CD8-positive, alpha-beta T cell (primary cell): ENCODE measurements at places on chromosomes 4 and X. TPM values are rescaled to one million over a fixed set of nuclear protein-coding genes. Genes with fewer than 3 reads are reported as not detected.

Gene ART3
- not detected for total RNA-seq

Gene MCF2
- 0.54 TPM for total RNA-seq

Gene MAEA
- total RNA-seq = 77.6 TPM

Gene PCDH7
- not detected for total RNA-seq

Gene HNRNPH2
- 47.3 TPM for total RNA-seq

Gene MAGEA10
- total RNA-seq = not detected

Gene GABRQ
- total RNA-seq = not detected

Gene TLR10
- 0.28 TPM for total RNA-seq

Gene P2RY4
- total RNA-seq = not detected

Gene CLNK
- total RNA-seq = not detected

Gene NWD2
- not detected for total RNA-seq

DNA sequence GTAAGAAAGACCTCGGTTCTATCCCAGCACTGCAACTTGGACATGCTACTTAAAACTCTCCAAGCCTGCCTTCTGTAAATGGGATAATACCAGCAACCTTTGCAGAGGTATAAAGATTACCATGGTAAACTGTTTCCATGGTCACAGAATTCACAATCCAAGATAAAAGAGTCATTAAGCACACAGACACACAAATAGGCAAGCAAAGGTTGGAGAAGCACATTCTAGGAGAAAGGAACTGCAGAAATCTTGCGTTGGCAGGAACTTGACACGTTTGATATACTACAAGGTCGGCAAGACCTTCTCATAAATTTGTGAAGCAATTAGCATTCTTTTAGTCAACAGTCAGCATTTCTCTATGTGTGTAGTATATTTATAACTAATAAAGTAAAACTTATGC, 12.3 kb upstream of the CHRNA9 start:
- no peak for DNase-seq

DNA sequence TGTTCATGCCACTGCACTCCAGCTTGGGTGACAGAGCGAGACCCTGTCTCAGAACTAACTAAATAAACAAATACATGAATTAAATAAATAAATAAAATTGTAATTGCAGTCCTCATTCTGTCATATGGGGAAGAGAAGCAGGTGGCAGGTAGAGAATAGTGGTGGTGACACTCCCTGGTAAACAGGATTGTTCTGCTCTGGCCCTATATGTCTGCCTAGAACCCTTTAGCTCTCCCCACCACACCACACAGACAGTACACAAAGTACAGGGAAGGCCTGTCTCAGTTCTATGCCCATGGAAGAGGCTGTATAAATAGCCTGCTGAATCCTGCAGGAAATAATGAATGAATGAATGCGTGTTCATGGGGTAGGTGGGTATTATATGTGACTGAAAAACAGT, 117.7 kb downstream of the CEP135 start:
- no peak for DNase-seq

DNA sequence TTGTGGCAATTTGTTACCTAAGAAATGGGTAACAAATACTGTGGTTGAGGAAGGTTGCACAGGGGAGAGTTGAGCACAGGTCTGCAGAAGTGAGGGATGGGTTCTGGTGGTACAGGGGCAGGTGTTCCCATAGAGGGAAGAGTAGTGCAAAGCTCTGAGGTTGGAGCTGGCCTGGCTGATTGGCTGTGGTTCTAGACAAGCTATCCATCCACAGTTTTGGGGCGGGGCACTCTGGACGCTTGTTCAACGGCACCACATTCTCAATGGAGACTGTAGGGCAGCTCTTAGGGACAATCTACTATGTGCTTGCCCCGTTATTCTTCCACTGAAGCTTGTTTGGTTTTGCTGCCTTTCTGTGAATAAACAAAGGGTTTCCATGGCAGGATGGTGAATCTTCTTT, 35.4 kb downstream of the NAT8L start:
- DNase-seq = no peak

DNA sequence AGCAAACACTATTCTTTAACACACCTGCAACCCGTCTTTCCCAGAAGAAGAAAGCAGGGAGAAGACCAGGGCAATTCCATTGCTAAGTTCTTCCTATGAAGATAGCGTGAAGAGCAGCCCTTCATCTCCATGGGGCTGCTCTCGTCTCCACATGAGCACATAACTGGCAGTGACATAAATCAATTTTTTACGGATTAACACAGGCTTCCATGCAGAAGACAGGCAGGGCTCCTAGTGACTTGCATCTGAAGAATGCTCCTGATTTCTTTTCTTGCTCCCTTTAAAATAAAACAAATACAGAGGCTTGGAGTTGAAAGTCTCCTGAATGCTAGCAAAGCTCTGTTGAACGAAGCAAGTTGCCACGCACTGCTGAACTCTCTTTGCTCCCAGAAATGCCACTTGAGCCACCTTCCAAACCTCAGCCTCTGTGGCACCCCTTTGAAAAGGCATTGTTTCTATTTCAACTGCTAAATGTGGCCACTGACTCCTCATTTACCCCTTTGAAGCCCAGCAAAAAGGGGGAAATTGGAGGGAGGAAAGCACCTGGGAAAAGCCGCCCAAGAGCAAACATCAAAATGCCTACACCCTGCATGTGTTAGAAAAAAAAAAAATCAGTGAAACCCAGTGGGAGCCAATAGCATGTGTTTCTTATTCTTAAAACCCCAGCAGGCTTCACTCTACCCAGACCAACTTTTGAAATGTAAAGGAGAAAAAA, 383.7 kb downstream of the IDS start:
- DNase-seq = no peak

GRCh38 chr4:101921370-101921769, 130.8 kb downstream of the BANK1 start:
- DNase-seq = no peak

GRCh38 chr4:158930639-158930972, 161.8 kb downstream of the FNIP2 start:
- DNase-seq = no peak

- DNase-seq = peak; percentile 62
Observed at GRCh38 chr4:6694177-6694901, 661 bp downstream of the S100P start.

DNA sequence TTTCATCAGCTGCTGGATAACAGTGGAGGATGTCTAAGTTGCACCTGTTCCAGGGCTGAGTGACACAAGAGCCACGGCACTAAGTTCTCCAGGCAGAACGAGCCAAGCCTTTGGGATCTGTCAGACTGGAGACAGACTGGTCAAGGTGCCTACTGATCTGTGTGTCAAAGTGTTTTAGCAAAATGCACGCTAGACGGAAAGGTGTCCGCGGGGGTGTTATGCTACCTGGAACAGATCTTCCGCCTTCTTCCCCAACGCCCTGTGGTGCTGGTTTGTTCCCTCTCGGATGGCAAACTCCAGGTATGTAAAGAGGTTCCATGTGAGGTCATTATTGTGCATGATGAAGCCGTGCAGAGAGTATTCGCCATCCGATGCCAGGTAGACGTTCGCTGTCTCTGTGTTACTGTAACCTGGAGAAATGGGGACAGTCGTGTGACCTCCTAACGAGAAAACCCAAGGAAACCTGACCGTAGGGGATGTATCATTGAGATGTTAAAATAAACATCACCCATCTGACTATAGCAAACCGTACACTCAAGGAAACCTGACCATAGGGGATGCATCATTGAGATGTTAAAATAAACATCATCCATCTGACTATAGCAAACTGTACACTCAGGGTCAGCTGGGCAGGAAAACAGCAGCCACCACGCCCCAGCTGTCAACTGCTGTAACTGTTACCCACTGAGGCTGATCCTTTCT, 29.7 kb upstream of the SLC25A6 start:
- DNase-seq = no peak

- no peak for DNase-seq
Observed at GRCh38 chr4:138104284-138104680, 137.9 kb downstream of the SLC7A11 start.

GRCh38 chr4:39045827-39046221, 13.6 kb upstream of the TMEM156 start:
- peak; percentile 15 for DNase-seq

DNA sequence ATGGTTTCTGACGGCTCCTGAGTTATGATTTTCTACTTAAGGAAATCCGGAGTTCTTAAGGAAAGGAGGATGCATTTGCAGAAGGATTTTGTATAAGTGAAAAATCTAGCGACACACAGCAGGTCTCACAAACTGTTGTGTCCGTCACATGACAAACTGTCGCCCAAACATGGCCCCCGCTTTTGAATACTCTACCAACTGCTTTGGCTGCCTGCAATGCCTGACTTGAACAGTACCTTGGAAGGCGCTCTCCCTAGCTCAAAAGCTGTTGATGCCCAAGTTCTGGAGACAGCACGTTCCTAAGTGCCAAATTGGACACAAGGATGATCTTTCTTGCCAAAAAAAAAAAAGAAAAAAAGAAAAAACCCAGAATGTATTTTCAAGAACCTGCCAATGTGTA, 103.2 kb downstream of the ENPP6 start:
- DNase-seq = no peak

DNA sequence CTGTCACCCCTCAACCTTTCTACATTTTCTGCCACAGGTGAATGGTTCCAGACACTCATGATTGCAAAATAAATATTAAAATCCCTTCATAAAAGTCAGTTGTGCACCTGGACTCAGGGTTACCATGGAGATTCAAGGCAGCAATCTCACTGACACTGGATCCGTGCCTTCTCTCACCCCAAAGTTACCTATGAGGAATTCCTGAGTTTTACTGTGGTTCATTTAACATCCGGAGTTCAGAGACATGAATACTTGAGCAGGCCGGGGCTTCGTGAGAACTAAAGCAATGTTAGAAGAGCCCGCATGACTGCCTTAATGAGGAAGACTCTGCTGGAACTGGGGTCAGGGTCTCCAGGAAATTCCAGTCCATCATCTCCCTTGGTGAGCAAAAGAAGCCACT, 12.5 kb upstream of the CLNK start:
- DNase-seq = no peak

DNA sequence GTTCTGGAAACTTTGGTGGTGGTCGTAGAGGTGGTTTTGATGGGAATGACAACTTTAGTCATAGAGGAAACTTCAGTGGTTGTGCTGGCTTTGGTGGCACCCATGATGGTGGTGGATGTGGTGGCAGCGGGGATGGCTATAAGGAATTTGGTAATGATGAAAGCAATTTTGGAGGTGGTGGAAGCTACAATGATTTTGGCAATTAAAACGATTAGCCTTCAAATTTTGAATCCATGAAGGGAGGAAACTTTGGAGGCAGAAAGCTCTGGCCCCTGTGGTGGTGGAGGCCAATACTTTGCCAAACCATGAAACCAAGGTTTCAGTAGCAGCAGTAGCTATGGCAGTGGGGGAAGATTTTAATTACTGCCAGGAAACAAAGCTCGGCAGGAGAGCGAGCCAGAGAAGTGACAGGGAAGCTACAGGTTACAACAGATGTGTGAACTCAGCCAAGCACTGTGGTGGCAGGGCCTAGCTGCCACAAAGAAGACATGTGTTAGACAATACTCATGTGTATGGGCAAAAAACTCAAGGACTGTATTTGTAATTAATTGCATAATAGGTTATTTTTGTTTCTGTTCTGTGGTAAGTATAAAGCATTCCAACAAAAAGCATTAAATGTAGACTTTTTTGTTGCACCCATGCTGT, 23.2 kb upstream of the SOD3 start:
- no peak for DNase-seq

DNA sequence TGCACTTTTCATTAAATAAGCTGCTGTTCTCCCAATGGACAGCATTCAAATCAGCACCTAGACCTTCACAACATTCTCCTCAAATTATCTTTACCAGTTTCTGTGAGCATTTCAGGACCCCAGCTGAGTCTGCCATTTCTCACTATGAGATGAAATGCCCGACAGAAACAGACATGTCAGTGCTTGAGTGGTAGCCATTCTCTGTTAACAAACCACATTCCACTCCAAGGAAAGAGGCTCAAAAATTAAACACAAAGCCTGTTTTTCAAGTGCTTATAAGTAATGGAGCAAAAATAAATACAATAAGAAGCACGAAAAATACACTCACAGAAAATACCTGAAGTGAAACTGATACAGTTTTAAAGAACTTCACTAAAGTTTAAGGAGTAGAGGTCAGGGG, 320.2 kb upstream of the PRPS2 start:
- DNase-seq = no peak

GRCh38 chr4:100189820-100190642, at the start of gene DDIT4L:
DDIT4L (minus strand) TSS chr4:100190468; CDS start chr4:100189983, 485 bp downstream.
- no peak for DNase-seq

- DNase-seq = no peak
Observed at GRCh38 chr4:13484749-13485221, 645 bp upstream of the RAB28 start.

DNA sequence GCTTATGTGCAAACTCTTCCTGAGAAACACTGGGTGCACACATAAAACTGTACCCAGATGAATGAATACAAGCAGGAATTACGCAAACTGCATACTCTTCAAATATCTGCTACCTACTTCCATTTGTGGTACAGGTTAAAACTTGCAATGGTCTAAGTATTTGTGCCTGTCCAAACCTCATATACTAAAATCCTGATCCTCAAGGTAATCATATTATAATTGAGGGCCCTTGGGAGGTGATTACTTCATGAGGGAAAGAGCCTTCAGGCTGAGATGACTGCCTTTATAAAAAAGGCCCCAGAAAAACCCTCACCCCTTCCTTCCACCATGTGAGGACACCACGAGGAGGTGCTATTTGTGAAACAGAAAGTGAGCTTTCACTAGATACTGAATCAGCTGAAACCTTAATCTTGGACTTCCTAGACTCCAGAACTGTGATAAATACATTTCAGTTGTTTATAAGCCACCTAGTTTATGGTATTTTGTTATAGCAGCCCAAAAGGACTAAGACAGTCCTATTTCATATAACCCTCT, 1977.2 kb downstream of the PCDH7 start:
- DNase-seq = no peak

DNA sequence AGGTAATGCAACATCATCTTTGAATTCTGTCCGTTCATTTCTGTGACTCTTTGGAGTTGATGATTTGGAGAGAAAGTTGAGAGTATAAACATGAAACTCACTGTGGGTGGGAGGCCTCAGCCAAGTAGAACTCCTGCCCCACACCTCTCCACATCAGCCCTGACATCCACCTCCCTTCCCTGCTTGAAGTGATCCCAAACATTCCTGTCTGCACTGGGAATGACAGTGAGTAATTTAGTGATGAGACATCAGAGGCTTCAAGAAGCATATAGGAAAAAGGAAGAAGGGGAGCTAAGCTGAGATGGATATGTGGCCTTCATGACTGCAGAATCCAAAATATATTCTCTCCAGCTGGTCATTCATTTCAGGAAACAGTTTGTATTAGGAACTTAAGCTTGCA, 151.8 kb downstream of the SPATA18 start:
- DNase-seq = no peak

GRCh38 chr4:15398001-15398400, 29.8 kb upstream of the C1QTNF7 start:
- DNase-seq = no peak

- DNase-seq = no peak
Observed at GRCh38 chr4:113662581-113662980, 99.0 kb downstream of the CAMK2D start.

- DNase-seq = no peak
Observed at GRCh38 chr4:88419874-88420273, 37.0 kb upstream of the HERC5 start.
